ENCODE measurements at places on chromosomes 6 and 20. TPM values are rescaled to one million over a fixed set of nuclear protein-coding genes. Genes with fewer than 3 reads are reported as not detected.

GRCh38 chr6:157669747-157670216 is 153.3 kb upstream of the SNX9 start:
- peak; percentile 91 for DNase-seq

GRCh38 chr20:31543966-31544598 is 29.8 kb downstream of the HM13 start:
- DNase-seq, result no peak

DNA sequence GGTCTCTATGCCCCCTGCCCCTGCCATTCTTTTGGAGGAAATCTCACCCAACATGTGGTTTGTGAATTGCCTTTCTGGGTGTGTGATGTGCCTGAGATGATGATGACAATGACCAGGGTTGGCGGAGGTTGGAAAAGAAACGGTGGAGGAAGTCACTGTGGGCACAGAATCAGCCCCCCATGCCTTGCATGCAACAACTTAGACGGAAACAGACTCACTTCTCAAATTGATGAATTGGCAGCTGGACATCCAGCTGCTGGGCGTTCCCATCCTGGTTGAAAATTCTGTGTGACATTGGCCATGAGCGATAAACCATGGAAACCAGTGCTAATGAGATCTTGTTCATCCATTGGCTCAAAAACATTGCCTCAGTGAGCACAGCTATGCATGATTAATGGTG is 95.8 kb upstream of the LY86 start:
- no peak for DNase-seq

DNA sequence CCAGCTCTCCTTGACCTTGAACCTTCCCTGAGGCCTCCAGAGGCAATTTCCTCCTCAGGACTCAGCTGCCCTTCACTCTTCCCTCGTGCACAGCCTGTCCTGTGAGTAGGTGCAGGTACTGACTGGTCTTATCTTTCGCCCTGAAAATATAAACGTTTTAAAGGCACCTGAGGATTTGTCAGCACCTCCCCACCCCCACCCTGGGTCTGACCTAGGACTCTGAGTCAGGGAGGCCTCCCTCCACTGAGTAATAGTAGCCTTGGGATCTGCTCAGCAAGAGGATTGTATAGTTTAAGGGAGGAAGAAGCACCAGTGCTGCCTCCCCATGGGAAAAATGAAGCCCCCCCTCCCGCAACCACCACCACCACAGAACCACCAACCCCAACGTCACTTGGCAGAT is 54.6 kb downstream of the PPARD start:
- no peak for DNase-seq

DNA sequence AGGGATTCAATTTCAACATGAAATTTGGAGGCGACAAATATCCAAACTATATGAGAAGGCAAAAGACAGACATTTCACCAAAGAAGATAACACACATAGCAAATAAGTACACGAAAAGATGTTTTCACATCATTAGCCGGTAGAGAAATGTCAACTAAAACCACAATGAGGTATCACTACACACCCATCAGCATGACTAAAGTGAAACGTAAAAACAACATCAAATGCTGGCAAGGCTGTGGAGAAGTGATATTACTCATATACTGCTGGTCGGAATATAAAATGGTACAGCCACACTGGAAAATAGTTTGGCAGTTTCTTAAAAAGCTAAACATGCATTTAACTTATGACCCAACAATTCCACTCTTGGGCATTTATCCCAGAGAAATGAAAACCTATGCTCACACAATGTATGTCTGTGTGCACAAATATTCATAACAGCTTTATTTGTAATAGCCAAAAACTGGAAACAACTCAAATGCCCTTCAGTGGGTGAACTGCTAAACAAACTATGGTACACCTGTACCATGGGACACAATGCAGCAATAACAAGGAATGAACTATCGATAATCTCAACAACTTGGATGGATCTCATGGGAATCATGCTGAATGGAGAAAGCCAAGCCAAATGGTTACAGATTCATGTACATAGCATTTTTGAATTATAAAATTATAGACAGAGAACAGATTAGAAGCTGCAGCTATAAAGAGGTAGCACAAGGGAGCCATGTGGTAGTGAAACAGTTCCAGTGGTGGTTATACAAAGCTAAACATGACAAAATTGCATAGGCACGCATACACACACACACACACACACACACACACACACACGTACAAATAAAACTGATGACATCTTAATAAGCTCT is 8.6 kb downstream of the ADAT2 start:
- no peak for DNase-seq

DNA sequence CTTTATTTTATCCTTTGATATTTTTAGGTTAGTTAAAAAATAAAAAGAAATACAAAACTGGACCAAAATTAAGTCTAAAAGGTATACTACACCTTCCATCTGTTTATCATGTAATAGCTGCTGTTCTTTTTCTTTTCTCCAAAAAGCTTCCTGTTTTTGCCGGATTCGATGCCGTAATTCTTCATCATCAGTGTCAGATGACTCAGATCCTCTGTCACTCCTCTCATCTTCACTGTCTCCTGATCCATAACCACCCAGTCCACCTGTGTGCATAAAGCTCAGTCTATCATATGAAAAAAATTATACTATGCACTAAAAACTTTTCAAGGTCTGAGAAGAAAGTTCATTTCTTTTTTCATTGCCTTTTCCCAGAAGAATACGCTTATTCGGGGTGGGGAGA is 8.5 kb upstream of the COQ3 start:
- DNase-seq, result no peak

- no peak for DNase-seq
Measured at GRCh38 chr20:15627501-15627903, 945.7 kb downstream of the KIF16B start.

DNA sequence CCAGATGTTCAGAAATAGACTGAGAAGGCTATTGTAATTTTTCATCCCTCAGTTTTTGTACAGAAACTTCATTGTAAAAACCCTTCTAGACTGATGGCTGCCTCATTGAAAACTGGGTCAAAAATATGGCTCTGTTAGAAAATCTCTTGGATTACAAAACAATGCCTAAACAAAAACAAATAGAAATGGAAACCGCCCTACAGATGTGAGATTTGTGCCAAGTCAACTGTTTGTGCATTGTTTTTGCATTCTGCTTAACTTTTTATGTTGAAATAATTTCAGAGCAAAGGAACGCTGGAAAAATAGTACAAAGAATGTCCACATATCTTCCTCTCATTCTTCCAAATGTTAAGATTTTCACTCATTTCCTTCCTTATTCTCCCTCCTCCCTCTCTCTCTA is 425.1 kb downstream of the FOXA2 start:
- no peak for DNase-seq

POLR3F gene
- 9.9 TPM for total RNA-seq

OVOL2 gene
- total RNA-seq, result not detected

PTPN1 gene
- total RNA-seq, result 24.1 TPM

SIGLEC1 gene
- total RNA-seq, result 7.1 TPM

HLA-DRB1 gene
- total RNA-seq, result 34.3 TPM

CCN6 gene
- not detected for total RNA-seq

C20orf141 gene
- not detected for total RNA-seq

MAFB gene
- 12.9 TPM for total RNA-seq
